ENCODE measurements at places on chromosomes 7 and 10.

DNA sequence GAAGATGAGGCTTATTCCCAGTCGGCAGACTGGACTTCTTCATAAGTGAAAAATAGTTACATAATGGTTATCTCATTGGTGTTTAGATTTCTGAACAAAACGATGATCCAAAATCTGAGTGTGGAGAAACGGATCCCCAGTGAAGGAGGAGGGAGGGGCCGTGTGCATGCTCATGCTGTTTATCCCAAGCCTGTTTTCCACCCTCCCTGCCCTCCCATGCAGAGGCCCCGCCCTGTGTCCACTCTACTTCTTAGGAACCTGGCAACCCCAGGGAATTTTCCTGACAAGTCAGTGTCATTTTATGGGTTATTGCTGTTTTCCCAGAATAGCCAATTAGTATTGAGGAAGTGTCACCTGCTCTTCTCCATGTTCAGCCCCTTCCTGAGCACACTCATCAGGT is 174.0 kb downstream of the CELF2 start:
- no peak for DNase-seq

DNA sequence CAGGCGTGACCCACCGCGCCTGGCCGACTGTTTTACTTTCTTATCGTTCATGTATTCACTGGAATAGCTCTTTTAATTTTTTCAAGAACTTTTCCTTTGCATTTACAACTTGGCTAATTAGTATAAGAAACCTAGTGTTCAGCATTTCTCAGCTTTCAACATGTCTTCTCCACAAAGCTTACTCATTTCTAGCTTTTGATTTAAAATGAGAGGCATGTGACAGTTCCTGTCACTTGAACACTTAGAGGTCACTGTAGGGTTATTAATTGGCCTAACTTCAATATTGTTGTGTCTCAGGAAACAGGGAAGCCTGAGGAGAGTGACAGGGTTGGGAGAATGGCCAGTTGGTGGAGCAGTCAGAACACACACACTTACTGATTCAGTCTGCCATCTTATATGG is 125.1 kb upstream of the GPR22 start:
- DNase-seq = no peak

- DNase-seq = no peak
These were observed 108.8 kb downstream of the ADCY1 start for GRCh38 chr7:45682836-45683555.

GRCh38 chr10:32413513-32413912 is 32.4 kb upstream of the CCDC7 start:
- DNase-seq = peak; percentile 6

DNA sequence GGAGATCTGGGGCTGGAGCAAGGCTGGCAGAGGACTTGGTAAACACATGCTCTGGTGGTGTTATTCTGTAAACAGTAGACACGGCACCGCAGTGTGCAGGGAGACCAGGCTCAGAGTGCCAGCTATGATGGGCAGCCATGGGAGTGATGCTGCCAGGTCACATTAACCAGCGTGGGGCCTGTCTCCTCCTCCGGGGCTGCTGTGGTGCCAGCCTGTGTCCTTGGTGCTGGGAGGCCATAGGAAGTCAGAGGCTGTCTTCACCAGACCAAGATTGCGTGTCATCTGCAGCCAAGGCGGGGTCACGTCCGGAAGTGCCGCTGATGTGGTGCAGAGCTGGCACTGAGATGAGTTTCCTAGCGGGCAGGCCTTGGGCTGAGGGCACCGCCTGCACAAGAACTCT is 236.0 kb downstream of the GLRX3 start:
- DNase-seq = no peak

DNA sequence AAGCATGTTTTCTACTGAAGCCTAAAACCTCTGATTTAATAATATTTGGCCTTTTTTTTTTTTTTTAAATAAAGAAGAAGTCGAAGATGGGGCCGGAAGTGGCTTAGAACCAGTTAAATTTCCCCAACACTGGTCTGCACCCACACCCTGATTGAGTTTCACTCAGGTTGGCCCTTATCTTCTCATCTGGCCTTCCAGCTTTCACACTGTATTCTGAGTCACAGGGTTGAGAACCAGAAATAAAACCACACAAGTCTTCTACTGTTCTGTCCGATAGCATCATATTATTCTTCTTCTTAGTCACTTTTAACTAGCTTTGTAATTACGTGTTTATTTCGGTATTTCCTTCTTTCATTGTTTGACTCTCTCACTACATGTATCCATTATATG is 9.9 kb downstream of the ZNF365 start:
- DNase-seq = no peak

DNA sequence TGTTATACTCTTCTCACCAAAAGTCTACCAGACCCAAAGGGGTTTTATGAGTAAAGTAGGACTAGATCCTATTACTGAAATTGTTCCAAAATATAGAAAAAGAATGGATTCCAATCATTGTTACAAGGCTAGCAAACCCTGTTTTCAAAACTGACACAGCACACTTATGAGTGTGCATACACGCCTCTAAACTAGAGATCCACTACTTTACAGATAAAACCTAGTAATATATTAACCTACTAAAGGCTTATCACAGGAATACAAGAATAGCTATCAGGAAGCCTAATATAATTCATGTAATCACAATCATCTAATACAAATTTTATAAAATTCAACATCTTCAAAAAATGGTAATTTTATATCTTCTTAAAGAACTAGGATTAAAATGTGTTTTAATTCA is 52.2 kb downstream of the ERCC6 start:
- no peak for DNase-seq

GRCh38 chr7:158616050-158616449 is 28.4 kb upstream of the PTPRN2 start:
- no peak for DNase-seq

DNA sequence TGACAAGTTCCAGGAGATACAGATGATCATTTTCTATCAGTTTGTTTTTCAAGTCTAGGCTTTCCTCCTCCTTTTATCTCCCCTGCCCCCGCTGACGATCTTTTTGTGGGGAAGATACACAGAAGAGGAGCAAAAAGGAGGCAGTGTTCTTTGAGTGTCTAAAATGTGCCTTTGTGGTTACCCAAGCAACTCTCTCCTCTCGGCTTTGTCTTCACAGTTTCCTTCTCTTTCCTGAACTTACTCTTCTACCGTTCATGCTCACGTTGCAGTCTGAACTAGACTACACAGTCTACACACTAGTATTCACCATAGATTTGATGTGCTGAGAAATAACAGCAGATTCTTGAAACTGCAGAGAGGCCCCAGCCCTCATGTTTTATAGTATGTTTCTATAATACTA is 23.6 kb downstream of the CEP41 start:
- DNase-seq = no peak

- DNase-seq = no peak
These were observed 30.0 kb upstream of the MSRB2 start for GRCh38 chr10:23065181-23065948.

- DNase-seq = no peak
These were observed 245.0 kb upstream of the SORCS1 start for GRCh38 chr10:107409522-107409921.

DNA sequence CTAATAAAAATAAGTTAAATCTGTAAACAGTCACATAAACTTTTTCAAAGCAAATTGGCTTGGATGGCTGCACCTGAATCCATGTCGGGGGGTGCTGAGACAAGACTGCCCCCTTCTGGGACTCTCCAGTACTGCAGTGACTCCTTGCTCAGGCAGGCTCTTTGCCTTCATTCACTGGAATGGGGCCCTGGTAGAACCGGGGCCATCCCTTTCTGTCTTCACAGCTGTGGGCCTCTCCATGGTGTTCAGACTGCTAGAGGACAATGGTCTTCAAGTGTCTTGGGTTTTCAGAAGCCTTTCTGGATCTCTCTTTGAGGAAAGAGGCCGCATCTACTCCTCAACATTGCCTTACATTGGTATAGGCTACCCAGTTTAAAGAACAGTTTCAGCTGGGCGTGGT is 16.1 kb upstream of the IMPDH1 start:
- DNase-seq = peak; percentile 46

- no peak for DNase-seq
These were observed 34.4 kb downstream of the ASAH2 start for GRCh38 chr10:50216894-50217293.

Measured in stimulated activated CD4-positive, alpha-beta T cell treated with anti-CD3 and anti-CD28 coated beads, Interleukin-15, amount 100 ng/mL, for 1 hour (primary cell).